ENCODE measurements at places on chromosomes 12 and 14. TPM values are rescaled to one million over a fixed set of nuclear protein-coding genes. Genes with fewer than 3 reads are reported as not detected.

The NUAK1 gene
- polyA plus RNA-seq: 2.6 TPM

The GSG1 gene
- not detected for polyA plus RNA-seq

The TRPV4 gene
- 3.8 TPM for polyA plus RNA-seq

The DENND5B gene
- 2.0 TPM for polyA plus RNA-seq

The GMFB gene
- polyA plus RNA-seq: 27.4 TPM

The ADAM21 gene
- not detected for polyA plus RNA-seq

The RNASE3 gene
- polyA plus RNA-seq: not detected

The PTCSC3 gene
- polyA plus RNA-seq: not detected

All from stomach (tissue), 19 donors.